ENCODE measurements at places on chromosomes 7 and 10.

- DNase-seq, result no peak
Measured at GRCh38 chr7:30278849-30279652, 5.3 kb upstream of the ZNRF2 start.

GRCh38 chr7:44967571-44968446 is 11.0 kb downstream of the MYO1G start:
- no peak for DNase-seq

- DNase-seq, result no peak
Measured at GRCh38 chr10:107623292-107623691, 458.8 kb upstream of the SORCS1 start.

DNA sequence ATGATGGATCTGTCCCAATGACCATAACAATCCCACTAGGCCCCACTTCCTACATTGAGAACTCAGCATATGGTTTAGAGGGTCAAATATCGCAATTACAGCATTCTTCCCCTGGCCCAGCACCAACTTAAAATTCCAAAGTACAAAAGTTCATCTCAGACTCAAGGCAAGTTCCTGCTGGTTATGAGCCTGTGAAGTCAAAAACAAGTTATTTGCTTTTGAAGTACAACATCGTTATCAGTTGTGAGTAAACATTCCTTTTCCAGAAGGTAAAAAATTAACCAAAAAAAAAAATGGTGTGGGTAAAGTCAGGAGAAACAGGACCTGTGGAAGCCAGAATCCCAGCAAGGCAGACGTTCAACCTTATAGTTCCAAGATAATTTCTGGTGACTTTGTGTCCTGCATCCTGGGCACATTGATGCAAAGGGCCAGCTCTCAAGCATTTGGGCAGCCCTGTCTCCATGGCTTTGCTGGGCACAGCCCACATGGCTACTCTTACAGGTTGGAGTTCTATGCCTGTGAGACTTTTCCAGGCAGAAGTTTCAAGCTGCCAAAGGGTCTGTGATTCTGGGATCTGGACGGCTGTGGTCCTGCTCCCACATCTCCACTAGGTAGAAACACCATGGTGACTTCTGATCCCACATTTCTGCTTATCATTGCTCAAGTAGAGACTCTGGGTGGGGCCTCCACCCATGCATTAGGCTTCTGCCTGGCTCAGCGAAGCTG is 37.5 kb downstream of the AKR1C8 start:
- no peak for DNase-seq

DNA sequence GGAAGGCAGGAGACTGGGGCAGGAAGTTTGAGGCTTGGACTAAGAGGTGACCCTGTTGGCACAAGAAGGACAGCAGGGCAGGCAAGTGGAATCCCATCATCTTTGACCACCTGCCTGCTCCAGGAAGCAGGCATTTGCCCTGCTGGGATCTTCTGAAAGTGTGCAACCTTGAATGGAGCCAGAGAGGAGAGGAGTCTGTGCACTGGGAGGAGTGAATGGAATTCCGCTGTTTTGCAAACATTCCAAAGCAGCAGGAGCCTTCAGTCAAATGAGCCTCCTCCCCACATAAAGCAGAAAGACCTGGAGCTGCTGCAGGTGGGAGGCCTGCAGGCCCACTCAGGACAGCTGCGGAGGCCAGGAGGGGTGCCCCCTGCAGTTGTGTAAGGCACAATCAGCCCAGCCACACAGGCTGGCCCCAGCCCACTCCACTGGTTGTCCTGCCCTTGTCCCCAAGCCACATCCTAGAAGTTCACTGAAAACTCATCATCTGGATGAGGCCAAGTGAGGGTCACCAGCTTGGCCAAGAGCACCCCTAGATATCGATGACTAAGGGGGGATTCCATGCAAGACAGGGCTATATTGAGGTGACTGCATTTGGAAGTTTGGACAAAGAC is 249.5 kb downstream of the RPS24 start:
- no peak for DNase-seq

Data from NAMALWA (cell line).